ENCODE measurements at places on chromosomes 3 and 15.

DNA sequence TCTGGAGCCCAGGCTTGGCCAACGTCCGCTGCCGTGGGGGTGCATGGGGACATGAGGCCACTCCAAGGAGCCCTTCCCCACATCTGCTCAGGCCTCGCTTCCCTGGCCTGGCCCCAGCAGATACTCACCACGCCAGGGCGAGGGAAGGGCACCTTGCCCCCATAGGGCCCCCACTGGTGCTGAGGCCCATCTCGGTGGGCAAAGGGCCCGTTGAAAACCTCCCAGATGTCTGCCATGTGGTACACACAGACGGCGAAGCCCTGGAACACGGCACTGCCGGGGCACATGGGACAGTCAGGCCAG, 4.7 kb downstream of the SEMA3G start:
- no peak for DNase-seq

- no peak for DNase-seq
Observed at GRCh38 chr3:16810593-16811367, 74.0 kb upstream of the PLCL2 start.

DNA sequence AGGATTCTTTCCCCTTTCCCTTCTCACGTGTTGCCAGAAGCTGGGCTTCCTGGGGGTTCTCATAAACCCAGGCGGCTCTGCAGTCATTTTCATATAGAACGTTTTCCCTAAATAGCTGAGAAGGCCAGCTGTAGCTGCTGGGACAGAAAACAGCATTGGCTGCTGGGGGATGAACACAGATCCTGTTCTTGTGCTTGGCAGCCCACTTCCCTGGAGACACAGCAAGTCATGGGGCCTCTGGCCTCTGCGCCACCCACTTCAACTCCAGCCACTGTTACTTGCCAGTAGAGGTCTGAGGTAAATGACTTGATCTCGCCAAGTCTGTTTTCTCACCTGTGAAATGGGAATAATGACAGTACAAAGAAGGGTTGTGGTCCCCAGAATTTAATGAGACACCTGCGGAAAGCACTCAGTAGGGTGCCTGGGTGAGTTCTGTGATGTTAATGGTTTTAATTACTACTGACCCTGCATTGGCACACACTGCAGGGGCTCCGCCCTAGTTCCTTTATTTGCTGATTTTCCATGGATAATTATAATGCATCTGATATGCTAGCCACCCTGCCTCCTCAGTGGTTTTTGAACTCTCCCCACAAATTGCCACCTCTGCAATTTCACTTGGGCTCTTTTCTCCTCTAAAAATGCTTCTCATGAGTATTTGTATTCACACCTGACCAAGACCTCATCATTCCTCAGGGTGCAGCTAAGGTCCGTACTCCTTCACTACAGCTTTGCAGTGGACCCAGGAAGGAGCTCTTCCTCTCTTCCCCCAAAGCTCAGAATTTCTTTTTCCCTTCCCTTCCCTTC, 274.7 kb downstream of the RPLP1 start:
- no peak for DNase-seq

GRCh38 chr3:172235698-172236097, 196.3 kb downstream of the FNDC3B start:
- no peak for DNase-seq

GRCh38 chr3:53198256-53198977, 37.4 kb downstream of the PRKCD start:
- DNase-seq: no peak

GRCh38 chr15:56639631-56640030, 93.7 kb downstream of the ZNF280D start:
- DNase-seq: no peak

GRCh38 chr3:64505419-64505818, 182.4 kb downstream of the ADAMTS9 start:
- no peak for DNase-seq

DNA sequence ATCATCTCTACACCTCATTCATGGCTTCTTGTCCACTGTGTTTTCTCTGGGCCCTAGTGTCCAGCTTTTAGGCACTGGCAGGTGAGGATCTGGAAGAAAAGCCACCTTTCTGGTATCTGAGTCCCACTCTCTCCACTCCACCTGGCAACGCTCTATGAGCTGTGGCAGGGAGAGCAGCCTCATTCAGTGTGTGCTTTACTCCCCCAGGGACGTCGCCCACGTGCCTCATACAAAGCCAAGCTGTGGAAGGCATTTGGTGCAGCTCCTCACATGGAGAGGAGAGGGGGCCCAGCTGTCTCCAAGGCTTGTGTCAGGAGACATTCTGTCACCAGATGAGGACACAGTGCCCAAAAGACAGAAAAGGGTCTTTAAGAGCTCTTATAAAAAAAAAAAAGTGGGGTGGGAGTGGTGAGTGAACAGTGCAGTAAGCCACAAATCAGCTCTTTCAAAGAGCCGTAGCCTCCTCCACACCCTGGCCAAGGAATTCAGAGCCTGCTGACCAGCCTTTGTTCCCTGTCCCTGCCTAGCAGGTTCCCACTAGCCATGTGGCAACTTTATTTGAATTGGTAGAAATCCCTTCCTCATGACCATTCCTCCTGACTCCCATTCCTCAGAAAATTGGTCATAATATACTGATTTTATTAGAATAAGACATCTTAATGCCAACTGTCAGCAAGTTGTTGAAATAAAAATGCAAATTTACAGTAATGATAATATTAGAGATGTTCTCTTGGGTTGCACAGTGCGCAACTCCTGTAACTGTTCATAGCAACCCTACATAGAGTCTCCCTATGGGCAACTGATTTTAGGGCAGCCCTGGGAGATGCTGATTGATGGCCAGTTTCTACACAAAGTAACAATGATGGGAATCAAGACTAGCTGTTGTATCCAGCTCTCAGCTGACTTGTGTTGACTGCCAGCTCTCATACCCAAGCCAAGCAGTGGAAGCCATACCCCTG, 29.5 kb downstream of the GALNT15 start:
- no peak for DNase-seq

DNA sequence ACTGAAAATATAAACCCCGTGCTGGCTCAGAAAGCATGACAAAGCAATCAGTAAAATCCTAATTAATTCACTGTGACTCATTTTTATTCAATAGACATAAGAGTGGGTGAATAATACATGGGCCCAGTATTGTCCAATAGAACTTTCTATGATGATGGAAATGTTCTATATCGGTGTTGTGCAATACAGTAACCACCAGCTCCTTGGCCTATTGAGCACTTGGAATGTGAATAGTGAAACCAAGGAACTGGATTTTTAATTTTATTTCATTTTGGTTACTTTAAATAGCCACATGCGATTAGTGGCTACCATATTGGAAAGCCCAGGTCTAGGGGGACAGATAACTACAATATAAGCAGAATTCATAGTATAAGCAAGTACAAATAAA, 69.8 kb upstream of the PPP2R3A start:
- DNase-seq: no peak

- DNase-seq: no peak
Observed at GRCh38 chr3:46874430-46874829, 3.1 kb upstream of the PTH1R start.

- no peak for DNase-seq
Observed at GRCh38 chr15:83215306-83215705, 7.7 kb upstream of the HDGFL3 start.

DNA sequence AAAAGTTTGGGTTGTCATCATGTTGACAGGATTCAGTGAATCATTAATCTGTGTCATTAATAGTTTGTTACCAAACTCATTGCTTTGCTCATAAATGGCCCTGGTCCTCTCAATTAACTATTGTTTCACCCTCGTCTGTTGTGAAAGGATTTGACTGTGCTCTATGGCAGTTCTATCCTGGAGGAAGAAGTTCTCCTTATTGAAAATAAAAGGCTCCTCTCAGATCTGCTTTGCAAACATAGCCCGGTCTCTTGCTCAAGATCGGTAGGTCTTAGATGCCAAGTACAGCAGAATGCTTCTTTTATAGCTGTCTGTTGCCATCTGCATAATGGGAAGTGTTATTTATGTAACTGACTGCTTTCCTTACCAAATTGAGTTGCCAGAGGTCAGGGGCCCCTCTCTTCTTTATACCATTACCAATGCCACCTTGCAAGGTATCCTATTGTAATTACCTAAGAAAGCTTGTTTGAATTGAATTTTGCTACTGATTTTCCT, 146.5 kb downstream of the EBLN2 start:
- DNase-seq: no peak

DNA sequence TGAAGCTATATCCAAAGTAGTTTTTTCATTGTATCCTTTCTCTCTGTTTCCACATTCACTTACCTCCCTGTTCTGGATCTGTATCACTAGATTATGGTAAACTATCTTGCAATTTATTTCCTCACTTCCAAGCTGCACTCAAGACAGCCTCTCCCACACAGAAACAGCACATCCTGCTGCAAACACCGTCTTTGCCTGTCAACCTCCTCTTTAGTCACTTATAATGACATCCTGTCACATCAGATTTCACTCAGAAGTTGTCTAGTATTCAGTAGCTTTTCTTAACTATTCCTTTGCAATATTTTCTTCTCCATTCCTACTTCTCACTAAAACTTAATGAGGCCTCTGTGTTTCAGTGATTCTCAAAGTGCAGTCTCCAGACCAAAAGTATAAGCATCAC, 490.8 kb downstream of the IGSF11 start:
- DNase-seq: no peak

DNA sequence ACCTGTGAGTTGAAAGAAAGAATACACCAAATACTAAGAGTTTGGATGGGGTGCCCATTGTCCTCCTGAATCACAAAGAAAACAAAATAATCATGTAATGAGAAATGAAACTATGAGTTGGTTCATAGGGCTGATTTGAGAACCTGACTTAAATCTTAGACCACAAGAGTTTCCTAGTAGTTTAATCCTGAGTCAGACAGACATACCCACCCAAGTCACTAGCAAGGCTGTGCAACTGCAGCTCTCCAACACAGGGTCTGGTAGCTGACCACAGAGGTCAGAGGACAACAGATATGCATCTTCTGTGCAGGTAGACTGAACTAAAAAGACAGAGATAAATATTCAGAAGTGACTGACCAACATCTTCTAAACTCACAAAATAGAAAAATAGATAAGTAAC, 296.3 kb upstream of the TMCO5A start:
- no peak for DNase-seq

- DNase-seq: no peak
Observed at GRCh38 chr3:34229876-34230275, 431.4 kb downstream of the PDCD6IP start.

DNA sequence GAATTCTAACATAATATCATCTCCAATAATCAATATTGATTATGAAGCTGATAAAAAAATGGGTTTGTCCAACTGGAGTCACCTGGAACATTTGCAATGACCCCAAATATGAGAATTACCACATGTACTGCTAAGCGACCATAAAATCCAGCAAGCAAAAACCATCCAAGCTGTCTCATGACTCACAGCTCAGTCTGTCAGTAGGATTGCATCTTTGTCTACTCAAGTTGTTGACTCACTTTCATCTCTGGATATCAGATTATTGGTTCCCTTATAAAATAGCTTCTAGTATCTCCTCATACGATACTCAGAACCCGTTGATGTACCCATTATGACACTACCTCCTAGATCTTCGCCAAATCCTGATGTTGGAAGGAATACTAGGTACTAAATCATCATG, 209.8 kb upstream of the ATP11B start:
- no peak for DNase-seq

DNA sequence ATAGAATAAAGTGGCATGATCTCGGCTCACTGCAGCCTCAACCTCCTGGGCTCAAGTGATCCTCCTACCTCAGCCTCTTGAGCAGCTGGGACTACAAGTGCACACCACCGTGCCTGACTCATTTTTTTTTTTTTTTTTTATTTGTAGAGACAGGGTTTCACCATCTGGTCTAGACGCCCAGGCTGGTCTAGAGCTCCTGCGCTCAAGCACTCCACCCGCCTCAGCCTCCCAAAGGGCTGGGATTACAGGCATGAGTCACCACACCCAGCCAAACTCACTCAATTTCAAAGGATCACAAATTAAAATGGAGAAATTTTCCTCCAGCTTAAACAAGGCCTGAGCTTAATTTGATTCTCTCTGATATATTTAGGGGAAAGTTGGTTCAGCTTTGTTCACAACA, 27.3 kb upstream of the NMB start:
- DNase-seq: no peak

DNA sequence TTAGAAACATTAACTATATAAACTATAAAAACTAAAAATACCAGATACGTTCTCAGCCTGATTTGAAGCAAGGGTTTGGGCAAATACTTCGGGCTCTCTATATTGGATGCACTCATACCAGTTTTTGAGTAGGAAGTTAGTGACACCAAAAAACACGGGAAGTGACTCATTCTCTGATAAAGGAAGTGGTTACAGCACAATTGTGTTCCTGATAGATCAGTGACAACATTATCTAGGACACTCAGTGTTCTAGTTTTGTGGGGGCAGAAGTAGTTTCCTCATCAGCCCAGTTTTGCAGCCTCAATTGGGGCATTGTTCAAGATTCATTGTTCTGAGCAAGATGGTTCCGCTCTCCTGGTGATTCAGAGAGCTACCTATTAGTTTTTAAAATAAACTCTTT, 469.6 kb upstream of the DPPA4 start:
- peak; percentile 83 for DNase-seq

DNA sequence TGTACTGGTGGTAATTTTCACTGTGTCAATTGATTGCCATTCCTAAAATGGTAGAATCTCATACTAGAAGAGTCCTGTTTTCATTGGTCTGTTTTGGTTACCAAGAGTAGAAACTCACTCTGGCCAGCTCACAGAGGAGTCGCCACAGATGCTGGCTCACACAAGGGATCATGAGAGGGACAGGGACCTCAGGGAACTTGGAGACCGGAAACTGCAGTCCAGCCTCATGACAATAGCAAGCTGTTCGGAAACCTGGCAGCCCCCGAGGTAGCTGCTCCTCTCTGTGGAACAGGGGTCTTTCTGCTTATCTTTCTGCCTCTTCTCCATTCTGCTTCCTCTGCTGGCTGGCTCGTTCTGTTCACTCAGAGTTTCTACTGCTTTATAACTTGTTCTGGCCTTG, 192.9 kb downstream of the PLCL2 start:
- DNase-seq: no peak

- DNase-seq: no peak
Observed at GRCh38 chr3:187017511-187018230, 87.3 kb downstream of the ST6GAL1 start.

- DNase-seq: no peak
Observed at GRCh38 chr3:6567241-6567640, 293.7 kb upstream of the GRM7 start.

DNA sequence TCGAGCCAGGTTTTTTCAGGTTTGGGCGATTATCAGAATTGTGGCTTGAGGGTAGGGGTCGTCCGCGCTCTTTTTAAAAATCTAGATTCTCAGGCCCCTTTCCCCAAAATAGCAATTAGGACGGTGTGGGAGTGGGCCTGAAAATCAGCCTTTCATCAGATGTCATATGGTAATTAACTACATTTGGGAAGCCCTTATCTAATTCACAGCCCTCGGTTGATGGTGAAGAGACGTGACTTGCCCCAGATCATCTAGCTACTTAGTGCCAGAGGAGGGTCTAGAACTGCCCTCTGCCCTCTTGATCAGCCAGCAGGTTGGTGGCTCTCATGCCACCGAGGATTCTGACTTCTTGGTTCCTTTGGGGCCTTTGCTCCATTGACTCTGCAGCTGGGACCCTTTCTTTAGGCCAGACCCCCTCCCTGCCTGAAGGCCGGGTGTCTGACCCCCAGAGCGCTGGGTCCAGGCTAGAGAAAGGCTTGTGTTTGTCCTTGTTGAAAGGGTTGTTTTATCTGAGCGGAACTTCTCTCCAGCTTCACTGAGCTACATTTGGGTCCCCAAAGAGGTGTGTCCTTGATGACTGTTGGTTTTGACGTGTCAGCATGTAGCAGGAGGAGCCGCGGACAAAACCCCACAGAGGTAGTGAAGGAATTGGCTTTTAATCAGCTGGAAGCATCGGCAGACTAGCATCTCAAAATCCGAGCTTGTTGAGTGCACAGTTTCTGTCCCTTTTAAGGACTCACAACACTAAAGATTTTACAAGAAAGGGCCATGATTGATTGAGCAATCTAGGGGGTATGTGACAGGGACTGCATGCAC, 857 bp downstream of the AEN start:
- DNase-seq: peak; percentile 74

Measured in CD4-positive, alpha-beta T cell treated with Interleukin-15 for 4 hours (primary cell).